ENCODE measurements at places on chromosomes 7 and 10.
A peak's percentile ranks its signal among the peaks of the same experiment; 100 is the strongest.

- no peak for DNase-seq
Observed at GRCh38 chr7:84162584-84162983, 32.0 kb downstream of the SEMA3A start.

DNA sequence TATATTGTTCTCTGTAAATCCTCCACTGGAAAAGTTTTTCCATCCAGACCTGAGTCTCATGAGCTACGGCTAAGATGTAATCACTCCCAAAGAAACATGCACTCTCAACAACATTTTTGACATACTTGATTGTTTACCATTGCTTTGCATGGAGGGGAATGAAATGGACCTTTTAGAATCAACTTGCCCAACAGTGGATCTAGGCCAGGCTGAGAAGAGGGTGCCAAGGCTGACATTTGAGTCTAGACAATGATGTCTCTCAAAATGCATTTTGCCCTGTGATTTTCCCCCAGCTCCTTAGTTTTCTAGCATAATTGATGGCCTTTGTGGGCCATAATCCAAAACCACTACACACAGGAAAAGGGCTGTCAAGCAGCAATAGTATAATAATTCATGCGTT, 297.9 kb upstream of the KLF6 start:
- no peak for DNase-seq

GRCh38 chr7:134755422-134756022, 23.9 kb upstream of the CALD1 start:
- peak; percentile 31 for DNase-seq

- no peak for DNase-seq
Observed at GRCh38 chr10:59873896-59874295, 32.5 kb downstream of the CCDC6 start.

DNA sequence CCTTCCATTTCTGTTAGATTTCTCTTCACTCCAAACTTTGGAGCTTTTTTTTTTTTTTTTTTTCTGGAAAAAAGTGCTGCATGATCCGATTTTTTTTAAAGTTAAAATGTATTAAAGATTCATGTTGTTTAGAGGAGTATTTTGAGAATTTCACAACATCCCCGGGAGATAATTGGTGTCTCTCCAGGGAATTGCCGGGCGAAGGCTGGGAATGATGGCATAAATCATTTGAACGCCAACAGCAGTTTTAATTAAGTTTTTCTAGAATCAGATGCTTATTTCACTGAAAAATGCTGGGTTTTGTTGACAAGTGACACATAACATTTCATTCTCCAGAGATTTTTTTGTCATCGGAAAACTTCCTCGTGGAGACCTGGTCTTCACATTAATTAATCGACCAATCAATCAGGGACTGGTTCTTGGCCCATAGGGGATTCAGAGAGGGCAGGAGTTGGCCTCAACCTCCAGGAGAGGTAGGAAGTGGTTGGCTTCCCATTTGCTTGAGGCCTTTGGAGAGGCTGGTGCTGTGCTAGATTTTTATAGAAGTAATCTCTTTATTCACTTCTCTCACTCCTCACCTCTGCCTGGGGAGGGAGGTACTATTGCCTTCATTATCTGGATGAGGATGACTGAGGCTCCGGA, 439.4 kb downstream of the TYW1 start:
- no peak for DNase-seq

- no peak for DNase-seq
Observed at GRCh38 chr7:1651031-1651446, 19.0 kb upstream of the ELFN1 start.

DNA sequence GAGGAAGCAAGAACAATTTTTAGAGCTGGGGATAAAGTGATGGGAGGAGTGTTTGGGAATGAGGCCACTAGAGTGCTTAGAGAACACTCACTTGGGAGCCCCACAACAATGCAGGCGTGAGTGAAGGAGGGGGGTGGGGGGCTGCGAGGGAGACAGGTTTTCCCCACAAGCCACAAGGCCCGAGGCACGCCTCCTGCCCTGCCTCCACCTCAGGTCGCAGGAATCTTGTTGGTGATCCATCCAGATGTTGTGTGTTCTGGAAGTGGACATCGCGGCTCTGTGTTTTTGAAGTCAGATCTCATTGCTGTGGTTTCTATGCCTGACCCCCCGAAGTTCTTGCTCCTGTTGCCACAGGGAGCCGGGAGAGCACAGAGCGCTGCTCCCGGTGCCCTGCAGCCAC, 178.0 kb upstream of the BMPER start:
- DNase-seq, result no peak

DNA sequence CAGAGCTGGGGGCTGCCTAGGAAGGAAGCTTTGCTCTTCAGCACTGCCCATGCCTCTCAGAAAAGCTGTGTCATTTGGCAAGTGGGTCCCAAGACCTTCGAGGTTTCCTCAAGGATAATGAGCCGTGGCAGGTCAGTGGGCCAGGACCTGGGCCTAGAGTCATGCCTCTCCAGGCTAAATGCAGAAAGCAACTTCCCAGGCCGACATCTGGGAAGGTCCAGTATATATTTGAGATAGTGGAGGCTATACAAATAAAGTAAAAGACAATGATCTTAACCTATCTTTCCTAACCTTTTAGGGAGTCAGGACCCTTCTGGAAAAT, 2.4 kb upstream of the HOXA10 start:
- no peak for DNase-seq

- DNase-seq, result peak; percentile 25
Observed at GRCh38 chr7:84237533-84238173, 43.1 kb upstream of the SEMA3A start.

GRCh38 chr7:27312820-27313219, 70.2 kb downstream of the EVX1 start:
- no peak for DNase-seq

GRCh38 chr10:22335173-22335933, 9.9 kb upstream of the SPAG6 start:
- DNase-seq, result peak; percentile 44

GRCh38 chr10:21049482-21049881, 152.4 kb upstream of the NEBL start:
- DNase-seq, result no peak

DNA sequence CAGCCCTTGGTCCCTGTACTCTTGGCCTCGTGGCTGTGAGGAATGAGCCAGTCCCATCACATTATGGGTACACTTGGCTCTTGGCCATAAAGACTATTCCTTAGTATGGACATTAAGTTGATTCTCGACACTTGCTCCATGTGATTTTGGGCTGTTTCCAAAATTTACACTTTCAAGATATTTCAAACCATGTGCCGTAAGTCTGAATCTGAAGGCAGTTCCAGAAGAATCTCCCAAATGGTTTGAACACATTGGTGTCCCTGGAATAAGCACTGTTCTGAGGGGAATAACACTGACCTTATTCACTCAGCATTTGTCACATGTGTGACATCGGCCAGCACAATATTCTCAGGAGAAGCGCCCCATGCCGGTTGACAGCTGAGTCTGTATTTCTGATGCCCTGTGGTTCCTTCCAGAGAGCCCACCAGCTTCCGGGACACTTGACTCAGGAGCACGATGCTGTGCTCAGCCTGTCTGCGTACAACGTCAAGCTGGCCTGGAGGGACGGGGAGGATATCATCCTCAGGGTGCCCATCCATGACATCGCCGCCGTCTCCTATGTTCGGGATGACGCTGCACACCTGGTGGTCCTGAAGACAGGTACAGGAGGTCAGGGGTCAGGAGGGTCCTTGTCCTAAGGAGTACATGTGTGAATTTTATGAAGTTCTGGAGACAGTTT, 24.6 kb downstream of the NACAD start:
- DNase-seq, result no peak

- DNase-seq, result no peak
Observed at GRCh38 chr10:69483963-69484362, 32.7 kb downstream of the TSPAN15 start.

DNA sequence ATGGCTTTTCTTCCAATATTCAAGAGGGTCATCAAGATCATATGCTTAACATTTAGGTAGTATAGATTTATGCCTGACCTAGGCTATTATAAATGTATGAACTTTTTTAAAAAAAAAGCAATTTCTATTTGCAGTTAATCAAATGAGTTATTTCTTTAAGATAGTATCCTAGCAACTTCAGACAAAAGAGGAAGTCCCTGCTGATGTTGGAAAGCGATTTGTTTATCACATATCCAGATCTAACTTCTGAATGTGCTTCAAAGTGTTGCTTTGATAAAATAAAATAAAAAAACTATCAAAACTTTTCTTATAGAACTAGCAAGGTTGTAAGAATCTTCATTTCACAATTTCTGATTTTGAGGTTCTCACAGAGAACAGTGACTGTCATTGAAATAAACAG, 401.9 kb upstream of the PHF14 start:
- no peak for DNase-seq

GRCh38 chr10:87092376-87092860, 2.2 kb downstream of the GLUD1 start:
- DNase-seq, result peak; percentile 50

DNA sequence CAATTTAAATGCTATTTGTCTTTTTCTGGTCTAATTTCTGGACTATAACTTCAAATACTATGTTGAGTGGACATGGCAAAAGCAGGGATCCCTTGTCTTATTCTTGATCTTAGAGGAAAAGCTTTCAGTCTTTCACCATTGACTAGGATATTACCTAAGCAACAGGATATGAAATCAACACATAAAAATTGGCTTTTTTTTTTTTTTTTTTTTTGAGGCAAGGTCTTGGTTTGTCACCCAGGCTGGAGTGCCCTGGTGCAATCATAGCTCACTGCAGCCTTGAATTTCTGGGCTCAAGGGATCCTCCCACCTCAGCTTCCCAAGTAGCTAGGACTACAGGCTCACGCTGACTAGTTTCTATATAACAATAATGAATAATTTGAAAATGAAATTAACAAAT, 90.8 kb downstream of the JMJD1C start:
- DNase-seq, result no peak

- DNase-seq, result no peak
Observed at GRCh38 chr10:49595003-49595712, 15.0 kb upstream of the SLC18A3 start.

DNA sequence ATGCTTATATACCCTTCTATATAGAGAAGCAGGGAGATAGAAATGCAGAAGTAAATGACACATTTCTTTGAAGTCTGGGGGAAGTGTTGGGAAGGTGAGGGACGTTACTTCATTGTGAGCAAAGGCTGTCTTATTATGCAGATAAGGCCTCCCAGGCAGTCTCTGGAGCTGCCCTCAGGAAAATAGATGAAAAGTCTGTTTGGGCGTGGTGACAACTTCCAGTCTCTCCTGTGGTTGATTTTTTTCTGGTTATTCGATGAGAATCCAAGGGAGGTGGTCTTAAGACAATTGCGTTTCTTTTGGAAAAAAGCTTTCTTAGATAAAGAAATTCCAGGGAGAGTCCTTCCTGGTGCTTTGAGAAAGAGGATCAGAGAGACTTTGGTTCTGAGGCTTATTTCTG, 84.0 kb downstream of the NEUROD6 start:
- no peak for DNase-seq

GRCh38 chr10:119335671-119336353, 128.4 kb downstream of the GRK5 start:
- DNase-seq, result no peak

GRCh38 chr10:133258066-133258817, 18.4 kb downstream of the ADAM8 start:
- peak; percentile 25 for DNase-seq

DNA sequence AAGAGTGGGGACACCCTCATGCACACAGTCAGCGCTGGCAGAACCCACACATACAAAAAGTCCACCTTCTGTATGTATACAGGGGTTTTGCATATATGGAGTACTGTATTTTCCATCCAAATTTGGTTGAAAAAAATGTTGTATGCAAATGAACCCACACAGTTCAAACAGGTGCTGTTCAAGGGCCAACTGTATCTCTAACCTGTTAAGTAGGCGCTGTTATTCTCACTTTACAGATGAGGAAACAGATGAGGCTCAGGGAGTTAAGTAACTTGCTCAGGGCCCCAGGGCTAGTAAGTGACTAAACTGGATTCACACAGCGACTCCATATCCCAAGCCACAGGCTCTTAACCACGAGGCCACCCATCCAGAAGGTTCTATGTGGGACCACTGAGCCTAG, 69.9 kb downstream of the C10orf105 start:
- DNase-seq, result no peak

DNA sequence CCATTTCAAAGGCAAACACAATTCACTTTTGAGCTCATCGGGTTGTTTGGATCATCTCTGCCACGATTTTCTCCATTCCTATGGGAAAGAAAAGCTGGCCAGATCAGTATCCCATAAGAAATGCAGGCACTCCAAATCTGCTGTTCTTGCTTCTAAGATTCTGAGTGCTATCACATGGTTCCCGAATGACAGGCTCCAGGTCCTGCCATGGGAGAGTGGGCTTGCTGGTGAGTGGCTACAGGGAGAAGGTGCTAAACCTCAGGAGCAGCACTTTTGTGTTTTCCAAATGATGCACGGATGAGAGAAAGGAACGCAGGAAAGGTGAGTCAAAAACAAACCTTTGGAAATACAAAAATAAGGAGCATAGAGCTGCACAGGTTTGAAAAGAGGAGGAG, 32.1 kb downstream of the MTURN start:
- DNase-seq, result no peak

GRCh38 chr10:79176949-79177602, 108.3 kb downstream of the ZMIZ1 start:
- no peak for DNase-seq

DNA sequence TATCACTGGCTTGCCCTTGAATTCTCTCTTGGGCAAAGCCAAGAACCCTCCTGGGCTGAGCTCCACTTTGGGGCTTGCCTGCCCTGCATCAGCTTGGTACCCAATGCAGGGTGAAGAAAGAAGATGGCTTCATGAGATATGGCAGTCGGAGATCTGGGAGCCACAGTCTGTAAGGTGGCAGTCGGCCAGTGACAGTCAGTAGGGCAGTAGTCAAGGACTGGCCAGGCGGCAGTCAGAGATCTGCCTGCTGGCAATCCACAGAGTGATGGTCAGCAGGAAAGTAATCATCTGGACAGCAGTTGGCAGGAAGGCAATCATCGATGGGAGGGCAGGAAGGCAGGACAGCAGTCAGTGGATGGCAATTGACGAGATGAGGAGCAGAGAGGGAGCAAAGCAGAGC, 32.6 kb upstream of the CNNM1 start:
- no peak for DNase-seq

- no peak for DNase-seq
Observed at GRCh38 chr7:117118579-117119180, 165.4 kb downstream of the ST7 start.

All from ACHN (cell line).